ENCODE measurements at places on chromosomes 3 and 15.

DNA sequence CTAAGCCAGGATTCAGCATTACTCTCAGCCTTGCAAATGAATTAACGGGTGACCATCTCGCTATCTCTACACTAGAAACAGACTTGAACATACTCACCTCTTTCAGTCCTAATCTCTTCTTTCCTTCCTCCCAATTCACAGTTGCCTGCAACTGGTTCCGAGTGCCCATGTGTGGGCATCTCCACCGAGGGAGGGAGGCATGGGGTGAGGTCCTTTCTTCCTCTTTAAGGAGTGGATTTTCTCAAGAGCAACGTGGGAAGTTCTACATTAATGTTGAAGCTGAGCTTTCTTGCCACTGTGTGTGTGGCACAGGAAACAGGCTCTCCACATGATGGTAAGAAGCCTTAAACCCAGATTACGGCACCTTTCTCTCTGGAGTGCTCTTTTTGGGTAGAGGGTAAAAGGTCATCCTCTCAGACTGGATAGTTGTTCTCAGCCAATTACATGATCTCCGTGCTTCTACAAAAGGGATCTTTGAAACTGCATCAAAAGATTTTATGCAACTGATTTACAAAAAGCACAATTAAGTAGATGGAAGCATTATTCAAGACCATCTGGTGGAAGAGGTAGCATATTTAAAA lies 286.8 kb upstream of the NR2F2 start:
- DNase-seq = no peak

- no peak for DNase-seq
Measured at GRCh38 chr15:98422130-98422478, 226.2 kb upstream of the IGF1R start.

DNA sequence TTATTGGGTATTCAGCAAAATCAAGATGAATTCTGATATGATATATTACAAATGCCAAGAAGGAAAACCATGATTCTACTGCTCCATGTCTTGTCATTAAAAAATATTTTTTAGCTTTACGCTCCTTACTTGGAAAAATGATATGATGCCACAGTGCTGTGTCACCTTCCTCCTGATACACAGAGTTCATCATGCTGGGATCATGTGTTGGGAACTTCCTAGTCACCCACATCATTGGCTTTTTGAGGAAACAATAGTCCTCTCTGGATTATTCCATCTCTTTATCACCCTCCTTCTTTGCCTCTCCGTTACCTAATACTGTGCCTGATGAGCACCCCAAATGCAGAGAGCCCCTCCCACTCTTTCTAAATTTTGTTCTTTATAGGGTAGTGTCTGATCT lies 94.3 kb upstream of the PFN2 start:
- DNase-seq = no peak

GRCh38 chr3:192869131-192870031 lies 48.3 kb downstream of the MB21D2 start:
- DNase-seq = no peak

DNA sequence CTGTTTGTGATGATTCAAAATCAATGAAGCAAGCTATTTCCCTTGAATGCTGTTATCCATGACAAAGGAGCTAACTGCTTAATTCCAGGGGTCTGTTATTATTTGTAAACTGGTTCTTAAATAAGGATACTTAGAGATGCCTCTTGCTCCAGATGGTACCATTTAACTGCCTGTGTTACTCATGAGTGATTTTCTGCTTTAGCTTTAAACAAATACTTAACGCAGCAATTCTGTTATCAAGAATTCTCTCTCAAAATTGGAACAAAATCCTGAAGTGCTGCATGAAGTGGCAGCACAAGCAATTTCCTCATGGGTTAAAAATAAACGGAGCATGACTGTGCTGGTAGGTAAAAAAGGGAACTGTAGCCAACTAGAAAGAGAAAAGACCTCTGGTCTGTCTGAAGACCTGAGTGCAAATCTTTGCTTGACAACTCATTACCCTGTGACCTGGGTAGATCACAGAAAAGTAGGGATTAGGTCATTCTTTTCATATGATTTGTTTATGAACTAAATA lies 62.5 kb upstream of the GBE1 start:
- DNase-seq = peak; percentile 7

DNA sequence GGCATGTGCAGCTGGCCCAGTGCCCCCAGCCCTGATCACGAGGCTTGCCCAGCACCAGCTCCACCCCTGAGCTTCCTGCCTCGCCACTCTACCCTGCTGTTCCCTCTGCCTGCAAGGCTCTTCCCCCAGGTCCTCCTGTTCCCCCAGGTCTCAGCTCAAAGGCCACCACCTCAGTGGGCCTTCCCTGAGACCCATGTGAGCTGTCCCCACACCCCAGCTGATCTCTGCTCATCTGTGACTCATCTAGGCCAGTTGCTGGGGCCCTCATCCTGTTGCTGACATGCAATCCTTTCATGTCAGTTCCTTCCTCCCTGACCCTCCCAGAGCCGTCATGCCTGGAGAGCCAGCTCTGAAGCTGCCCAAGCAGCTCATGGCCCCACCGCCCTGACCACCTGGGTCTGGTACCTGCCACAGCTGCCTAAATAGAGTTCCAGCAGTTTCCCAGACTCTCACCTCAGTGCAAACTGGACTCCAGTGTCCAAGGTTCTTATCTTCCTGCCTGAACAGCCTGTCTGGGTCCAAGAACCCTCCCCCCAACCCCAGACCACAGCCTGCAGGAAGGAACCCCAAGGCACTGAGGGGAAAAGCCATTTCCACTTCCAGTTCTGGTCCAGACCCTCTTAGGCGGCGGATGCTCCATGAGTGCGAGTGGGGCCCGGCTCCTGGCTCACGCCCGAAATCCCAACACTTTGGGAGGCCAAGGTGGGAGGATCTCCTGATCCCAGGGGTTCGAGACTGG lies 116.6 kb upstream of the IQSEC1 start:
- no peak for DNase-seq

GRCh38 chr15:41256577-41257038 lies 25.5 kb downstream of the CHP1 start:
- DNase-seq = no peak

- no peak for DNase-seq
Measured at GRCh38 chr15:77493324-77493907, 72.7 kb downstream of the HMG20A start.

- DNase-seq = no peak
Measured at GRCh38 chr3:58570851-58571250, 6.3 kb downstream of the FAM107A start.

DNA sequence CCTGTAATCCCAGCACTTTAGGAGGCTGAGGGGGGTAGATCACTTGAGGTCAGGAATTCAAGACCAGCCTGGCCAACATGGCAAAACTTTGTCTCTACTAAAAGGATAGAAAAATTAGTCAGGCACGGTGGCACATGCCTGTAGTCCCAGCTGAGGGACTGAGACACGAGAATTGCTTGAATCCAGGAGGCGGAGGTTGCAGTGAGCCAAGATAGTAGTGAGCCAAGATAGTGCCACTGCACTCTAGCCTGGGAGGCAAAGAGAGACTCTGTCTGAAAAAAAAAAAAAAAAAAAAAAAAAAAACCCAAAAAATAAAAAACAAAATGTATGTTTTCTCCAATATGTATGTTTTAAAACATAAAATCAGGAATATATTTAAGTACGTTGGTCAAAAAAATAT lies 16.3 kb downstream of the TARS3 start:
- DNase-seq = no peak

- no peak for DNase-seq
Measured at GRCh38 chr3:9400616-9401015, 3.2 kb downstream of the SETD5 start.

DNA sequence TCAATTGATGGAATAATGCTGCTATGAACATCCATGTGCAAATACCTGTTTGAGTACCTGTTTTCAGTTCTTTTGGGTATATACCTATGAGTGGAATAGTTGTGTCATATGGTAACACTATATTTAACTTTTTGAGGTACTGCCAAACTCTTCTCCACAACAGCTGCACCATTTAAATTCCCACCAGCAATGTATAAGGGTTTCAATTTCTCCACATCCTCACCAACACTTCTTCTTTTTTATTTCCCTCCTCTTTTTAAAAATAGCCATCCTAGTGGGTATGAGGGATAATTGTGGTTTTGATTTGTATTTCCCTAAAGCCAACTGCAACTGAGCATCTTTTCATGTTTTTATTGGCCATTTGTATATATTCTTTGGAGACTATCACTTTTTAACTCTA lies 31.3 kb upstream of the ARHGEF3 start:
- DNase-seq = no peak

DNA sequence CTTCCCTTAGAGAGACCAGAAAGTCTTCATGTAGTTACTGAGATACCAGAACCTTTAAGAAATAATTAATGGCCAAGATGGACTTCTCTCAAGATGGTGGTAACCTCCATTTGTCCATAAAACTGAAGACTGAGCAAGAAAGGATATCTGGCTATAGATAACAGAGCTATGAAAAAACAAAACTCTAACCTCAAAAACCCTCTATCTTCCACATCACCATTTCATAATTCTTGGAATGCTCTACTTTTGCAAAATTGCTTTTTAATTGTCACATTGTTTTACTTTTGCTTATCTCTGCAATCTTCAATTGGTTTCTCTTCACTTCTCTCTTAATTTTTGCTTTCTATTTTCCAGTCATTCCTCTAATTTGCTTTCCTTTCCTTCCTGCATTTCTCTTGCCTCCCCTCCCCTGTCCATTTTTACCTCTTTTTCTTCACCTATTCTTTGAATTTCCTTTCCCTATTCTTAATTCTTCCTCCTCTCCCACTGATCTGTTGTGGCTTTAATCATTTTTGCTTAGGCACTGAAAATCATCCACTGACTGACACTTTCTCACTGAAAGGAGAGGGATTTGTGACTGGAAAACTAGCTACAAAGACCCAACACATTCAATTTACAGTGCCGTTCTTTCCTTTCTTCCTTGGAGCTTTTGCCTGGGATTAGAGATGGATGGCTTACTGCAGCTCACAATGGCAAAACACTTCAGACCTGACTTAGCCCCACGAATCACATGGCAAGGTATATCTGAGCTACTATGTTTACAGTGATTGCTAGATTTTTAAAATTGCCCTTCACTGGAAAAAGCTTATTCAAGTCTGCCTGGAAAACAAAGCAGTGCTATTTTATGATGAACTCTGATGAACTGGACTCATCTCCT lies 242.8 kb downstream of the CHST2 start:
- no peak for DNase-seq

DNA sequence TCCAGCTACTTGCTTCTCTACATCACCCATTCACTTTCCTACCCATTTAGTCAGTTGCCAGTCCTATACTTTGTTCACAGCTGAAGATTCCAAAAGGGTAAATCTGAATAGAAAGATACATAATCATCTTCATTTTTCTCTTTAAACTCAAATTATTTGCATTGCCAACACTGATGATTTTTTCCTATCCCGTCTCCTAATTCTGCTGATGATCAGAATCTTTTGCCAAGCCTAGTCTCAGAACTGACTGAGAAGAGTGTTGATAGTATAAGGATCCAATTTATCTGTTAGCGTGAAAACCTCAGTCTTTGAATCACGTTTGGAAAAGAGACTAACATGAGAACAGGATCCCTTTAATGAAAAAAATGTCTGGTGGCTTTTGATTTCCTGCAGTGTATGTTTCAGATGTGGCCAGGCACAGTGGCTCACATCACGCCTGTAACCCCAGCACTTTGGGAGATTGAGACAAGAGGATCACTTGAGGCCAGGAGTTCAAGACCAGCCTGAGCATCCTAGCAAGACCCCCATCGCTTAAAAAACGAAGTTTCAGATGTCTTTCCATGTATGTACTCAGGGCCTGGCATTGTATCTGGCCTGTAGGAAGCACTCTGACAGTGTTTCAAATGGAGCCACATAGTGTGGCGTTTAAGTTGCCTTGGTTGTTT lies 169.4 kb downstream of the KLHL25 start:
- DNase-seq = no peak

DNA sequence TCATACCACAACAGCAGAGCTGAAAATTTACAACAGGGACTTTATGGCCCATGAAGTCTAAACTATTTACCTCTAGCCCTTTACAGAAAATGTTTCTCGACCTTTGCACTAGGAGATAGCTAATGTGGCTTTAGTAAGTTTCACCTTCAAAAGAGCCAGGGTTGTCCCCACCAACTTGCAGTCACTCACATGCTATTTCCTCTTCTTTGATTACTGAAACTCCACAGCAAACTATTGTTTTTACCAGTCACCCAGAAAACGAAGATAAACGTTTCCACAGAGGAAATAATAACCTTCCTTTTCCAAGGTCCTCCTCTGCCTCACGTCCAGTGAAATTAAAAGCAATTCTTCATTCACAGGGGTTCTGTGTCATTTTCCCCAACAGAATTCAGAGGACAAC lies 48.2 kb downstream of the WWTR1 start:
- DNase-seq = no peak
